ENCODE measurements at places on chromosomes 16 and 17.

GRCh38 chr16:87802670-87803069 lies 36.9 kb upstream of the KLHDC4 start:
- DNase-seq = no peak

GRCh38 chr17:10314329-10314728 lies 58.5 kb downstream of the MYH13 start:
- no peak for DNase-seq

- no peak for DNase-seq
Observed at GRCh38 chr16:7976563-7976962, 613.7 kb downstream of the TMEM114 start.

DNA sequence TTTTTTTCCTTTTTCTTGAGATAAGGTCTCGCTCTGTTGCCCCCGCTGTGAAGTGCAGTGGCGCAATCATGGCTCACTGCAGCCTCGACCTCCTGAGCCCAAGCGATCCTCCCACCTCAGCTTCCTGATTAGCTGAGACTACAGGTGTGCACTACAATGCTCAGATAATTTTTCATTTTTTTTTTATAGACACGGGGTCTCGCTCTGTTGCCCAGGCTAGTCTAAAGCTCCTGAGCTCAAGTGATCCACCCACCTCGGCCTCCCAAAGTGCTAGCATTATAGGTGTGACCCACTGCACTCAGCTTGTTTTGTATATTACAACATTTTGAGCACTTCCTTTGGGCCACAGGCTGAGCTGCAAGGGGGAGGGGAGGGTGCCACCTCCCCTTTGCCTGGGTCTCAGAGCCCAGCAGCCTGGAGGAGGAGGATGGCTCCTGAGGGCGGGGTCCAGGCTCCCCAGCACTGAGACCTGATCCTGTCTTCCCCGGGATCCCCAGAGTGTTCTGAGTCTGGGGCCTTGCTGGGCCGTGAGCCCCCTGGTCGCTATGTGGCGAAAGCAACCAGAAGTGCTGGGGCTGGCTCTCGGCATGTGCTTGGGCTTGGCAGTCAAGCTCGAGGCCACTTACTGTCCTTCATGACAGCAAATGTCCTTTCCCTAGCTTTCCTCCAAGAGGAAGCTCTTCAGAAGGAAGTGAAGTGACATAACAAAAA lies 8.1 kb downstream of the DEF8 start:
- DNase-seq = no peak

DNA sequence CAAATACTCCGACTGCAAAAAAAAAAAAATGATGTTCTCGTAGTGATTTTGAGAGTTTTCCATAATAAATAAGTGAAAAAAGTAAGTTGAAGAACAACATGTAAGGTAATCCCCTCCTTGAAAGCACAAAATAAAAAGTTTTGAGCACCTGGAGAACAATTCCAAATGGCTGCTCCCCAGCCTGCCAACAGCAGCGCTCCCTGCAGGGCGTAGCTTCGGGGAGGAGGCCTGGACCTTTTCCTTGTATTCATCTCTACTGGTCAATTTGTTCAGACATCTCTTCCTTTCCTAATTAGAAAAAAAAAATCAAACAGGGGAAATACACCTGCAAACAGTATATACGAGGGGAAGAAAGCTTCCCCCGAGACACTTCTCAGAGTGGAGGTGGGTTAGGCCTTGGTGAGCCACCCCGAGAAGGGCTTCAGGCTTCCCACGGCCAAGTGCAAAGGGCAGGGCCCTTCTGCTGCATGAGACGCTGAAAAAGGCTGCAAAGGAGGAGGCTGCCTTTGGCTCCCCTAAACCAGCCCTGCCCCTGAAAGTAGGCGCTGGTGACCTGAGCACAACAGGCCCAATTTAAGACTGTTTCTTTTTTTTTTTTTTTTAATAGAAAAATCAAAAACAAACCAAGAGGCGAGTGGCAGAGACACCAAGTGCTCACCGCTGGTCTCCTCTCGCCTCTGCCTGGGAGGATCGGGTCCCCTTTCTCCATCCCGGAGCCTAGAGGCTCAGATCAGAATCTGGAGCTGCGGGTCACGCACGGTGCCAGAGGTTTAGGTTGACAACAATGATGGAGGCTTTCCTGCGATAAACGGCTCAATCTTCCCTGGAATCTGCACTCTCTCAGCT lies 193.1 kb upstream of the FOXF1 start:
- no peak for DNase-seq
